Stimulated activated CD8-positive, alpha-beta memory T cell treated with anti-CD3 and anti-CD28 coated beads, Interleukin-4, amount 100 ng/mL, for 4 hours (primary cell): ENCODE measurements at places on chromosomes 11 and 22.

DNA sequence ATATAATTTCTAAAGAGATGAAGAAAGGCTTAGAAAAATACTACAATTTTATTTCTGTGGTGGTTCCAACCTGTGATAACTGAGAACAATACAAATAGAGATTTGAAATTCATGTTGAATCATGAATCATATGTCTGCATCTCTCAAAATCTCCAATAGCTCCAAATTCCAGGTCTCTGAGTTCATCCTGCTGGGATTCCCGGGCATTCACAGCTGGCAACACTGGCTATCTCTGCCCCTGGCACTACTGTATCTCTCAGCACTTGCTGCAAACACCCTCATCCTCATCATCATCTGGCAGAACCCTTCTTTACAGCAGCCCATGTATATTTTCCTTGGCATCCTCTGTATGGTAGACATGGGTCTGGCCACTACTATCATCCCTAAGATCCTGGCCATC, at the start of gene OR56B1:
Gene OR56B1, plus strand, starts transcription at position 53 of the 400 bp plus-strand sequence. Its CDS starts 69 bp downstream, at position 122.
- no peak for DNase-seq

GRCh38 chr11:47326198-47326597, 26.3 kb downstream of the MYBPC3 start:
- no peak for DNase-seq

DNA sequence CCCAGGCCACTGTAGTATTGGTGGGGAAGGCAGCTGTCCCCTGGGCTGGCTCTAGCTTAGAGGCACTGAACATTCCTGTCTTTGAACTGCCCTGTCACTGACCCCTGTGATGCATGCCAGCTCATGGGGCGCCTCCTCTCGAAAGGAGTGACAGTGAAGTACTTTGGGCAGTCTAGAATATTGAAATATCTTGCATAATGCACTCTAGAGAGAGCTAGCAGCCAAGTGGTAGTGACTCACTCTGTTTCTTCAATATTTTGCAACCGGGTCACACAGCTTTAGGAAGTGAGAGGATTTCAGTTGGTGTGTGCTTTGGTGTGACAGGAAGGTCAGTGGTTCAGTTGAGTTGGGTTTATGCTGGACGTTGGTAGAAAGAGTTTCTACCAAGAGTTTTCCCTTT, 35.5 kb upstream of the ST14 start:
- no peak for DNase-seq

- DNase-seq, result no peak
Observed at GRCh38 chr11:19713196-19714021, 772 bp downstream of the NAV2 start.

DNA sequence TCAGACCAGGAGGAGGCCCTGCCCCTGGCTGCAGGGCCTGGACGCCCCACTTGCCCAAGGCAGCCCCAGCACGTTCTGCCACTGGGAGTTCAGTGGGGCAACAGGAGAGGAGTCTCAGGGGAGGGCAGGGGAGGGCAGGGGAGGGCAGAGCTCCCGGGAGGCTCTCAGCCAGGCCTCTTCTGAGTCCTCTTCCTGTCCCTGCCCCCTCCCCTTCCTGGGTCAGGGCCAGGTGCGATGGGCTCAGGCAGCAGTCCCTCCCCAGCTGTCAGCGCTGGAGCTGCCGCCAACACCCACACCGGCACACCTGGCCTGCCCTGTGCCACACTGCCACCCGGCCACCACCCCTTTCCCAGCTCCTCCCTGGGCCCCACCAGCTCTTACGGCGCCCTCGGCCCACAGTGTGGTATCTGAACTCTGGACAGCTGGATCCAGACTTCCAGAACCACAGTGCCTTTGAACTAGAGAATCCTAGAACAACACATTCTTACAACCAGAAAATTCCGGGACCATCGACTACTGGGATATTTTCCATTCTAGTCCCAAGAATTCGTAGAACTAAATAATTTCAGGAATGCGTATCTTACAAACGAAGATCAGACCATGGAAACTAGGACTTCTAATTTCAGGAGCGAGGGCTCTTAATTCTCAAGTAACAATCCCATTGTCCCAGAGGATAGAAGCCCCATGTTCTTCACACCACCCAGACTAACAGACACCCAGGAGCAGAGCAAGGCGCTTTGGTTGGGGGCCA, 21.8 kb downstream of the RPL3 start:
- DNase-seq, result no peak

- DNase-seq, result no peak
Observed at GRCh38 chr11:107118025-107118720, 99.9 kb upstream of the GUCY1A2 start.

GRCh38 chr11:113382121-113382520, 5.5 kb upstream of the ANKK1 start:
- DNase-seq, result no peak

GRCh38 chr11:10986006-10986405, 128.2 kb upstream of the ZBED5 start:
- DNase-seq, result no peak

- DNase-seq, result no peak
Observed at GRCh38 chr11:134471087-134471715, 59.2 kb upstream of the B3GAT1 start.

DNA sequence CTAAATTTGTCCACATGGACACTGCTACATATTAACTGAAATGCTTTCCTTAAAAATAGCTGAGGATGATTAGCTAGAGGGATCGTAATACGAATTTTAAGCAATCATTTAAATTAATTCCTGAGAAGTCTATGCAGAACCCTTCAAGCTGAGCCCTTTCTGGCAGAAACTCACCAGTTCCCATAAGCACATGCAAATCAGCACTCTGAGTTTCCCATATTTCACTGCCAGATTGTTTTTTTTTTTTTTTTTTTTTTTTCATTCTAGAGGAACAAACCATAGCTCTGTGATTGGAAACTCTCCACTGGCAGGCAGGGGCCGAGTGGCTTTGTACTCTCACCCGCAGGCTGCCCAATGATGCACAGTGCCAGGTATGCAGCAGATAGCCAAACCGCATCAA, 145.6 kb downstream of the EFCAB6 start:
- DNase-seq, result no peak

- DNase-seq, result no peak
Observed at GRCh38 chr11:65906602-65907001, 6.4 kb upstream of the FOSL1 start.

DNA sequence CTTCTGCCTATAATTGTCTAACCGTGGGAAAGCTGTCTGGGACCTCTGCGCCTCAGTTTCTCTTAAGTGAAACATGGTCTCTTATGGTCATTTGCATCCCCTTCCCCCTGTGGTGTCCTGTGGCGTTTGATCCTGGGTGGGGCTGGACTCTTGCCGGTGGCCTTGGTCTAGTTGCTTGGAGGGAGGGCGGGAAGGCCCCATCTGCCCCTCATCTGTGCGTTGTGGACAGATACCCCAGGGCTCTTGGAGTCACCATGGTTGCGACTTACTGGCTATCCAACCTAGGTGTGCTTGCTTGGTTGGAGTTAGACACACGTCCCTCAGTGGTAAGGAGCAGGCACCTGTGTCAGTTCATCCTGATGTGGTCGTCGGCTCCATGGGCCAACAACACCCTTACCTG, 15.2 kb downstream of the SHANK3 start:
- DNase-seq, result no peak

- DNase-seq, result no peak
Observed at GRCh38 chr11:36057379-36058042, 113.6 kb downstream of the LDLRAD3 start.

DNA sequence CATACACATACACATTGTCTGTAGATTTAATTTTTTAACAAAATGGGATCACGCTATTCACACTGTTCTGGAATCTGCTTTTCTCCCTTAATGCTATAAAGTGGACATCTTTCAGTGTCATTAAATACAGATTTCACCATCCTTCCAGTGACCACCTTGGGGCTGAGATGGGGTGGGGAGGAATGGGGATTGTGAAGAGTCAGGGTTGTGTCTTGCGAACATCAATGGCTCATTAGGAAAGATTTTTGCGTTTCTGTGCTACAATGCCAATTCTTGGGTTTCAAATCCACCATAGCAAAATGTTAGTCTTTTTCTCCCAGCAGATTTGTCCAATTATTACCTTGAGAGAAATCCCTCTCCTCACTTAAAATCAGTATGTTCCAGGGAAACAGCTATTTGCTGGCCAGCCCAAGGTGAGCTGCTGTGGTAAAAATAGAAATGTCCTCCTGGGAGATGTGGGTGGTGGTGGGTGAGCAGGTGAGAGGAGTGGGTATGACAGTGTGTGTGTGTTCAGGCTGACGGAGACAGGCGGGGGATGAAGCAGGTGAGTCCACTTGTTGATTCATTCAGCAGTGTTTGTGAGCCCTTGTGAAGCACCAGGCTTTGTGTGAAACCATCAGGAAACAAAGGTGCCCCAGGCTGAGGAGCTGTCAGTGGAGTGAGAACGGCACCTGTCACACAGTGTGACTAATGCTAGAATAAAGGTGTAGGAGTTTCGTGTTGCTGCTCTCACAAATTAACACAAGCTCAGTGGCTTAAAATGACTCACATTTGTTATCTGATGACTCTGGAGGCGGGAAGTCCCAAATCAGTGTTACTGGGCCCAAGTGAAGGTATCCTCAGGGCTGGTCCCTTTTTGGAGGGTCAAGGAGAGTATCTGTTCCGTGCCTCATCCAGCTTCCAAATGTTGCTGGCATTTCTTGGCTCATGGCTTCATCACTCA, 1.7 kb upstream of the CBX6 start:
- peak; percentile 50 for DNase-seq

- DNase-seq, result no peak
Observed at GRCh38 chr22:40616578-40616977, 19.9 kb downstream of the MRTFA start.

- no peak for DNase-seq
Observed at GRCh38 chr11:20808328-20808727, 138.9 kb downstream of the NELL1 start.

DNA sequence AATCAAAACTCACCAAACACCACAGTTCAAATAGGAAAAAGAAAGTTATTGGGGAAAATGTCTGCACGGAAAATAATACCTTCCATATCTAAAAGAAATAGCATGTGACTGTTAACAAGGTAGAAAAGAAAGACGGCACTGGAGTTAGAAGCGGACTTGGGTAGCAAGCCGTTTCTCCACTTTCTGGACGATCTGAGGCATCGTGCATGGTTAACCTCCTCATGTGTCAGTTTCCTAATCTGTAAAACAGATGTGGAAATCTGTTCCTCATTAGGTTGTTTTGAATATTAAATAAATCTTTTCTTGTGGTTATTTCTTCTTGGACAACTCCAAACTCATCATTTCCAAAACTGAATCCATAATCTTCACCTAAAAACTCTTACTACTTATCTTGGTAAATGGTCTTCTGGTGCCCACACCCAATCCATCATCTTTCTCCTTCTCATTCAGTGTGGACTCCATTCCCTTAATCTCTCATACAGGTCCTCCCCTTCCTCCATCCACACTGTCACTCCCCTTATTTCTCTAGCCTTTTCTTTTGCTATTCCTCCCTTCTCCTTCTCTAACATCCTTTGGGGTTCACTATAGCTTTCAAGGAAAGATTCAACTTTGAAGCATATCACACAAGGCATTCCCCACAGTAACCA, 53.5 kb downstream of the VSIG10L2 start:
- no peak for DNase-seq

GRCh38 chr11:107123022-107123421, 104.7 kb upstream of the GUCY1A2 start:
- no peak for DNase-seq

DNA sequence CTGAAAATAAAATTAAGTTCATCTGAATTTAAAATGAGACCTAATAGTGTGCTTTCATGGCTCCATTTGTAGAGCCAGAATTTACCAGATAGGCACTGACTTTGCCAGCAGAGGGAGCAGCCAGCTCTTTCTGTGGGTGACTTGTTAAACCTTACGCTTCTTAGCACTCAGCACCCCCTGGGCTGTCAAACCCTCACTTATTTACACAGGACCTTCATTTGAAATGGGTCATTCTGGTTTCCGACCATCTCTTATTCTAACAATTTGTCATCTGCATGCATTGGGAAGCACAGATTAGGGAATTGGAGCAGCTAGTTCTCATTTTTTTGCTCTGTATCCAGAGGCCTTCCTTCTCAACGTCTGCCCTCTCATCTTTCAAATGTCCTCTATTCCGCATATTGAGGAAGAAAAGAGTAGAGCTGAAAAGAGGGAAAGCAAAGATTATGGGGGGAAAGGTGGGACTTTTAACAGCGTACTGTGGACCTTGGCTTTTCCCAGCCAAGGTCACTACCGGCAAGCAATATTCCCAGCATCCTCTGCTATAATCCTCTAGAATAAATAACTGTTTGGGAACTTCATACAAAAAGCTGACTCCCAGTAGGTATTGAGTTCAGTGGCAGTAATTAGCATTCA, 3.1 kb downstream of the ASRGL1 start:
- DNase-seq, result peak; percentile 38

- DNase-seq, result no peak
Observed at GRCh38 chr11:37525336-37525735, 927.3 kb upstream of the RAG2 start.

- DNase-seq, result no peak
Observed at GRCh38 chr11:18770479-18771125, 21.0 kb downstream of the PTPN5 start.

DNA sequence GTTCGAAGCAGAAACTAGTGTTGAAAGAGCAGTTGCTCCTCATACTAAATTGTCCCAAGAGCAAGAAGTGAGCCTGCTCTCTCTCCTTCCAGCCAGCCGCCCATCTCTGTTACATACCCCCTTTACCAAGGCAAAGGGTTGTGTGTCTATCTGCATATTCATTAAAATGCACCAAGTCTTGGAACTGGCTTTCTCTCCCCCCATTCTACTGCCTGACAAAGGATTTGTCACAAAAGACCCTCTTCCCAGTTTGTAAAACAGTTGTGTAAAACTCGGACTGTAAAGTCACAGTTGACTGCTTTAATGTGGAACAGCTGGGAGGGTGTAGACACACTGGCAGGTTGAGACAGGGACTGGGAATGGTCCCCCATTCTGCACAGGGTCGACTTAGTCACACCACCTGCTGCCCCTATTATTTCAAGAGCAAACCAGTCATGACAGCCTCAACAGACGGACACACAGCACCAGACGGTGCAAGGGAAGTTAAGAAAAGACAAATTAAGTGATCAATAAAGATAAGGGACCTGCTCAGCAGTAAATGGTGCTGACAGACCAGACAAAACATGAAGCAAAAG, 60.0 kb upstream of the HTATIP2 start:
- DNase-seq, result no peak
